Kidney (tissue), 22 donors: ENCODE measurements at places on chromosomes 5 and 9. TPM values are rescaled to one million over a fixed set of nuclear protein-coding genes. Genes with fewer than 3 reads are reported as not detected.
A peak's percentile ranks its signal among the peaks of the same experiment; 100 is the strongest.

Gene TPM2
- 287 TPM for polyA plus RNA-seq

Gene COL15A1
- 4.7 TPM for polyA plus RNA-seq

DNA sequence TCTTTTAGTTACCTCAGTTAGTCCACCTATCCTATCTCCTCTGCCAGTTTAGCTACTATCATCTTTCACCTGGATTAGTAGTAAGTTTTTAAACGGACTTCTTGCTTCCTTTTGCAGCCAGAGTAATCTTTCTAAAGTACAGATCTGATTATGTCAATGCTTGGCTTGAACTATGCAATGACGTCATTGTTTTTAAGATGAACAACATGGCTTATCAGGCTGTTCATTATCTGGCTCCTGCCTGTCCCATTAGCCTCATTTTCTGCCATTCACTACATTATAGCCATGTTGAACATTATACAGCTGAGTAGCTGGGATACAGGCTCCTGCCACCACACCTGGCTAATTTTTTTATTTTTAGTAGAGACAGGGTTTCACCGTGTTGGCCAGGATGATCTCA, 98.7 kb downstream of the RANBP17 start:
- DNase-seq, result no peak

- DNase-seq, result no peak
Observed at GRCh38 chr9:7115606-7116005, 357.8 kb downstream of the KDM4C start.

- DNase-seq, result no peak
Observed at GRCh38 chr5:150313501-150313900, 10.8 kb upstream of the ARSI start.

GRCh38 chr9:77643871-77644270, 4.3 kb downstream of the GNA14 start:
- no peak for DNase-seq

DNA sequence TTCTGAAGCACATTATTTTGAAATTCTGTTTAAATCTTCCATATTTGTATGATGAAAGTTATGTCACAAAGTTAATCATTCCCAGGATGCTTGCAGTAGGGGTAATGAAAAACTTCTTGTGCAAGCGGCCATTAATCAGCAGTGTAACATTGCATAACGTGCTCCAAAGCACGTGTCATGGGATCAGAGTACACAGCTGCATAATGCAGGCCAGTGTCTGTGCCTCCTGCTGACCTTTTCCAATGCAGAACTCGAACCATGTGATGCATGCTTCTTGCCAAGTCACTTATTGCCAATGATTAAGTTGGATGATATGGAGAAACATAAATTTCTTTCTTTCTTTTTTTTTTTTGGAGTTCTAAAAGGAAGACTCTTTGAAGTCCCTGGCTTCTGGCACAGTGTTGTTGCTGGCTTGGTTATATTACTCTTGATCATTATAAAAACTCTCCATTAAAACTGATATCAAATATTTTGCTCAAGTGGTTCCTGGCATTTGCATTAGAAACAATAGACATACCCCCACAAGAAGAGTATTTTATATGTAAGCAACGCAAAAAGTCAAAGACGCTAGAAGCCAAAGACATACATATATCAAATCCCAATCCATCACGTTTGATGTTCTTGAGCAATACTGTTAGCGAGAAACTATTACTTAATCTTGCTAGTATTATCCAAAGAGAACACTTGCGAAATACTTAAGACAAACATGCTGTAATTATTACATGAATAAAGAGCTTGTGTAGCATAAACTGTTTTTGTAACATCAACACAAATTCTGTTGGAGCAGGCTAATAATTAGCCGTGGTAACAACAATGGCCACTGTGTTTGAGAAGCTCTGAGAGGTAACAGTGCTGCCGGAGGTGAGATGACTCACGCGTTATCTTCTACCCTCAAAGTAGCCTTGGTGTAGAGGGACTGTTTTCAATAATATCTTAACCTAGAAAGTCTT, 164.2 kb downstream of the AUH start:
- peak; percentile 94 for DNase-seq

GRCh38 chr5:87347272-87347671, 65.5 kb downstream of the CCNH start:
- DNase-seq, result no peak

DNA sequence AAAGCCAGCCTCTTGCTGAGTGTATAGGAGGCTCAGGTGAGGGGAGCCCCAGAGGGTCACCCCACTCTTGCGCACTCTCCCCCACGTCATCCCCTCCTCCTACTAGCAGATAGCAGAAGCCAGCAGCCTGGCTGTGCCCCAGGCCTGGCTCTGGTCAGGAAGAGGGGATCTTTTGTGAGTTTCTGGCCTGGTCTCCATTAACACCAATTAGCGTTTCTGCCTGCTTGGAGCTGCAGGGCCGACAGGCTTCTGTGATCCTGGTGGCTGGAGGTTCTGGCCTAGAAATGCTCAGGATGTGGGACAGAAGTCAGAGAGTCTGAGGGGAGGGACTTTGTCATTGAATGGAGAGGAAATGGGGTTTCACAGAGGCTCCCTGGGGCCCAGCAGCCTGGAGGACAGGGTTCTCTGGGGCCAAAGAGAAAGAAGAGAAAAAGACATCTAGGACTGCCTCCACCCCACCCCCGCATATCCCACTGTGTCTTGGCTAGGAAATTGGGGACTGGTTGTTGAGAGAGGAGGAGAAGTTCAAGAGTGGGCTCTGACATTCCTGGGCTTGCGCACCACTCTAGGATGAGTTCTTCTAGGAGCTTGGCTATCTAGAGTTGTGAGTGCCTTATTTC, 47.5 kb upstream of the ARAP3 start:
- no peak for DNase-seq

DNA sequence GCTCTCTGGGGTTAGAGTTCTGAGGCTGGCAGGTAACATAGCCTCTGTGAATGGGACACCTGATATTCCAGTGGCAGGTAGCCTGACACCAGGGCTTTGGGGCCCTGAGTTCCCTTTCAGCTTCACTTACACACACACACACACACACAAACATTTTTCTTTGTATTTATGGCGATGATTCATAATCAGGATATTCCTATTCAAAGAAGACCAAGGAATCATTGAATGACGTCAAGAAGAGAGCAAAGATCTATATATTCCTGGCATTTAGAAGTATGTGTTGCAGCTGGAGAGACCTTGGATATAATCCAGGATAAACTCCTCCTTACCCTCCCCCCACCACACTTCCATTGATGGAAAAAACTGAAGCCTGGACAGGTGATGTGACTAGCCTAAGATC, 7.9 kb upstream of the ENTREP1 start:
- DNase-seq, result no peak

DNA sequence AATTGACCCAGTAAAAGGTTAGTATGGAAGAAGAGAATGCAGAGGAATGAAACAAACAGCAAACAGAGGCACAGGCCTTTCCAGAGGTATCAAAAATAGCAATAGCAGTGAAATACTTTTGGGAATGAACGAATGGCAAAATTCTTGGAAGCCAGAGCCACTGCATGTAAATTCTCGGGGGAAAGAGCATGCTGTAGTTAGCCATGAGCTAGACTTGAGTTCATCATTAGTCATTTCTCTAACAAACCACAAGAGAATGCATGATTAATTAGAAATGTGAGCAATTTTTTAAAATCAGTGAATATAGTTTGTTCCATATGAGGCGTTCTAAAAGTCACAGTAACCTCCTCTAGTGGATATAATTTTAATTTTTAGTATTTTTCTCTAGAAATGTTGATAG, 170.3 kb upstream of the PRR16 start:
- no peak for DNase-seq

GRCh38 chr5:143262393-143263174, 140.9 kb downstream of the NR3C1 start:
- DNase-seq, result no peak

DNA sequence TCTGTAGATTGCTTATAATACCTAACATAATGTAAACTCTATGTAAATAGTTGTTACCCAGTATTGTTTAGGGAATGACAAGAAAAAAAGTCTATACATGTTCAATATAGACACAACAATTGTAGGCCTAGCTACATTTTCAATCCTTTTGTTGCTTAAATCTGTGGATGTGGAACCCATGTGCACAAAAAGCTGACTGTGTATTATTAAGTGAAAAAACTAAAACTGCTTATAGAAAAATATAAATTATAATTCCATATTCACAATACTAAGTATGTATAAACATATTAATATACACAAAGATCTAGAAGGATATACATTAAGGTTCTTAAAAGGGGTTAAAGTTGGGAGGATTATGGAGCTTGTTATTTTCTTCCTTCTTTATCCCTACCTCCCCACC, 188.7 kb downstream of the PIK3R1 start:
- no peak for DNase-seq

DNA sequence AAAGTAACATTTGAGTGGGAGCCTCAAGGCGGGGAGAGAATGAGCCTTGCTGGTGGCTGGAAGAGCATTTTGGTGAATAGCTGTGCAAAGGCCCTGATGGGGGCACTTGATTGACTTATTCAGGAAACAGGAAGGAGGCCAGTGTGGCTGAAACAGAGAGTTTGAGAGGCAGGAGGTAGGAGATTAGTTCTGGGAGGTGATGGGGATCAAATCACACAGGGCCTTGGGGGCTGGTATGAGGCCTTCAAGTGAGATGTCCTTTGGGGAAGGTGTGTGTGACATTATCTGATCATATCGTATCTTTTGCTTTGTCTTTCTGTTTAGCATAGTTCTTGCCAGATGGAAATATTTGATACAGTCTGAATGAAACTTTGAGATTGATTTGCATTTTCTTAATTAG, 172.3 kb downstream of the TENT4A start:
- DNase-seq, result no peak

- no peak for DNase-seq
Observed at GRCh38 chr5:124154714-124155113, 591.7 kb downstream of the ZNF608 start.
